SK-N-SH treated with all-trans-retinoic acid at 6 μM for 48 hours (cell line): ENCODE measurements at places on chromosomes 5 and 9.

GRCh38 chr5:36756848-36757247, 119.7 kb upstream of the NIPBL start:
- ATAC-seq: no peak

GRCh38 chr5:36982146-36982545, 105.6 kb downstream of the NIPBL start:
- no peak for ATAC-seq

DNA sequence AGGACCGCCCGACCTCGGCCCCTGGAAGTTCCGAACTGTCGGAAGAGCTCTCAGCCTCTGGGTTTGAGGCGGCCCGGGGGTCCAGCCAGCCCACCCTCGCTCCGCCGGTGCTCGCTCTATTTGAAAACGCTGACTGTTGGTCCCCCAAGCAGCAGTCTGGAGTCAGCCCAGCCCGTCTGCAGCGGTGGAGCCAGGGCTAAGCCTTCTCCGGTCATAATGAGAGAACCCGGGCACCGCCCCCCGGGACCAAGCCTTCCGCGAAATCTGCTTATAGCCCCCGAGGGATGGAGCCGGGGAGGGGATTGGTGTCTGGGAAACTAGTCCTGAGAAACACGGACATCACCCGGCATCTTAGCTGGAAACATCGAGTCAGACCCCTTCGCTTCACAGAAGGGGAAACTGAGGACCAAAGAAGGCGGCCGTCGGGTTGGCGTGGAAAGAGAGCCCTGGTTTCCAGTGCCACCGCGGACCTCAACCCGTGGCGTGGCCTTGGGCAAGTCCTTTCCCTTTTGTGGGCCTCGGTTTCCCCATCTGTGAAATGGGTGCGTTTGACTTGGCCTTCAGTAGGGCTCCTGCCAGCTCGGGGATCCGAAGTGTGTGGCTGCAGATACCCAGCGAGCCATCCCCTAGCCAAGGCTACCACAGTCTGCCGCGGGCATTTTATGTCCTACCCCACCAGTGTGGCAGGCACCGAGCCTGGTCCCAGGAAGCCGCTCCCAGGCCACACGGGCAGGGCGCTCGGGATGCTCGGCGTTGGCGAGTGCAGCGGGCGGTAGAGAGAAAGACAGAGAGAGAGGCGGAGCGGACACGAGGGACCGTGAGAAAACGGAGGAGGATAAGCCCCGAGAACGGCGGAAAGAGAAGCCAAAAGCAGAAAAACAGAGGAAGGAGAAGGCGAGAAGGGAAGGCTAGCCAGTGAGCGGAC, 857 bp downstream of the ADAM19 start:
- ATAC-seq: peak; percentile 51

- ATAC-seq: peak; percentile 61
These were observed 167.6 kb upstream of the MAP1B start for GRCh38 chr5:71939452-71940230.

DNA sequence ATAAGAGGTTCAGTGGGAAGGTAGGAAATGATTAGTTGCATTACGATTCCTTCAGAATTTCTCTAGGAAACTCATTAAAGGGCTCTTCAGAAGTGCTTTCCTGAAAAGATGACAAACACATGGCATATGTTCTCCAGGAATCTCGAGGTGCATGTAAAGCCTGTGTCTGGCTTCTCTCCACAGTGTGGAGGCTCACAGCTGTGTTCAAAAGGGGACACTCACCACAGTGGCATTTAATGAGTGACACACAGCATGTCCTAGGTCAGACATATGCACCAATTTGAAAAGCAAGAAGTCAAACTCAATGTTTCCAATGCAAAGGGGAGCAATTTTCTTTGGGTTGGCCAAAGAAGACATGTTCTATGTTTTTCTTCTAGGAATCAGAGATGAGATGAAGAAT, 976.9 kb downstream of the MAT2B start:
- ATAC-seq: no peak

GRCh38 chr9:134412298-134412711, 86.0 kb downstream of the RXRA start:
- ATAC-seq: no peak

DNA sequence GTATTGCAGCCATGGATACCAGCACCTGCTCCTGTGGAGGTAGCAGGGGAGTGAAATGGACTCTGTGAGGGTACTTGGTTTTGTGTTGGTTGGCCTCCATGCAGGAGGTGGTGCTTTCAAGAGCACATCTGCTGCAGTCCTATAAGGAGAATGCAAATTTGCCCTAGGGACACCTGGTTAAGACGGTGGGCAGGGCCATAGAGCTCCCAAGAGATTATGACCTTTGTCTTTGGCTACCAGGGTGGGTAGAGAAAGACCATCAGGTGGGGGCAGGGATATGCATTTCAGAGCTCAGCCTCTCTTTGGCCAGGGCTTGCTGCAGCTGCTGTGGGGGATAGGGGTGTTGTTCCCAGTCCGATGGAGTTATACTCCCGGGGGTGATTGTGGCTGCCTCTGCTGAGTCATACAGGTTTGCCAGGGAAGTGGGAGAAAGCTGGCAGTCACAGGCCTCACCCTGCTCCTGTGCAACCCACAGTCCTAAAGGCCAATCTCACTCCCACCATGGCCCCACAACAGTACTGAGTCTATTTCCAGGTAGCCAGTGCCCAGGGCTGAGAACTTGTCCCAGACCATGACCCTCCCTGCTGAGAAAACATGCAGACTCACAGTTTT, 14.0 kb upstream of the PDLIM4 start:
- ATAC-seq: no peak

GRCh38 chr9:73183917-73184861, 32.5 kb downstream of the ANXA1 start:
- ATAC-seq: no peak; the same call in 2 of the 3 replicates

DNA sequence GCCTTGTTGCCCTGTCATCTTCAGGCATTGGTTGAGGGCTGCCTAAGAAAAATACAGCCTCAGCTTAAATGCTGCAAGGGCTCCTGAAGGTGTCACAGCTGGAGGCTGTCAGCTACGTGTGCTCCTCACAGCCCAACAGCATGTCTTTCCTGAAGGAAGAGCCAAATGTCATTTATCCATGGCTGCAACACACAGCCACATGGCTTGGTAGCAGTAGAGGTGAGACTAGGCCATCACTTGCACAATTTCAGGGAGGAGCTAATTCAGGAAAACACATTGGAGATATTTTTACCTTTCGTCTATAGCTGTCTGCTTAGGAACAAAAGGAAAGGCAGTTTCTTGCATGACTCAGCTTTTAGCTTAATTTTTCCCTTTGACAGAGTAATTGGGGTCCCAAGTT, 260.7 kb downstream of the SYK start:
- no peak for ATAC-seq

GRCh38 chr9:129311643-129312042, 133.6 kb upstream of the IER5L start:
- no peak for ATAC-seq

DNA sequence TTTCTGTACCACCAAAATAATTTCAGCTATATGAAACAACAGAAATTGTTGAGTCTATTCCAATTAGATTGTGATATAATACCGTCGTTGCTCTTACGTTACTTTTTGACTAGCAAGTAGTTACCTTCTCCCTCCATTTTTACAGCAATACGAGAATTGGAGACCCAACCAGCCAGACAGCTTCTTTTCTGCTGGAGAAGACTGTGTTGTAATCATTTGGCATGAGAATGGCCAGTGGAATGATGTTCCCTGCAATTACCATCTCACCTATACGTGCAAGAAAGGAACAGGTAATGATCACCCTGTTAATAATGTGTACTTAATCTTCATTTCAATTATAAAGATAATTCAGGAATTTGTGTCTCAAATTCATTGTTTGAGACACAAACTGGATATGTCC, 100.7 kb downstream of the VCAN start:
- no peak for ATAC-seq

DNA sequence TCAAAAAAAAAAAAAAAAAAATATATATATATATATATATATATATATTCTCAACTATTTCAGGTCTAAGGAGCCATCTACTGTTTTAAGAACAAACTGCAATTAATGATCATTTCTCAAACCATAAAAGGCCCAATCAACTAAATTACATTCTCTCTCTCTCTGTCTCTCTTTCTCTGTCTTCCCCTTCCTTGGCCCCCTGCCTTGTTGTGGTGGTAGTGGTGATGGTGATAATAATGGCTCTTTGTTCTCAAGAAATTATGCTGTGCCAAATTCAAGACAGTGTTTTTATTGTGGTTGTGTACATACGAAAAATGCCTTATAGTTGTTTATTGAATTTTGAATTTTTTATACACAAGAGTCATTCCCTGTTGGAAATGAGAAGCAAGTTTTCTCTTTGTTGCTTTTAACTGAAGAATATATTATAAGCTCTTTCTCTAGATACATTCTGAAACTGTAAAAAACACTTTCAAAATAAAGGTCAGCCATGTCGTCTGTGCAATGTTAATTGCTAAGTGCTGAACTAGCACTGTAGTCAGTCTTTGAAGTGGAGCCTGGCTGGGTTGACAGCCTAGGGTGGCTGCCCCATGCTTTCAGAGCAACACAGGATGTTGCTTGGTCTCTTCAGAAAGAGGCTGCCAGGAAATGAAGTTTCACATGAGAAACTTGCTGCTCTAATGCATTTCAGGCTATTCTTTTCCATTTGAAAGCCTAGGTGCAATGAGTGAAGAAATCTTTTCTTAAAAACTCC, 96.0 kb downstream of the HINT1 start:
- ATAC-seq: no peak

GRCh38 chr5:54743581-54743980, 226.0 kb downstream of the SNX18 start:
- no peak for ATAC-seq

DNA sequence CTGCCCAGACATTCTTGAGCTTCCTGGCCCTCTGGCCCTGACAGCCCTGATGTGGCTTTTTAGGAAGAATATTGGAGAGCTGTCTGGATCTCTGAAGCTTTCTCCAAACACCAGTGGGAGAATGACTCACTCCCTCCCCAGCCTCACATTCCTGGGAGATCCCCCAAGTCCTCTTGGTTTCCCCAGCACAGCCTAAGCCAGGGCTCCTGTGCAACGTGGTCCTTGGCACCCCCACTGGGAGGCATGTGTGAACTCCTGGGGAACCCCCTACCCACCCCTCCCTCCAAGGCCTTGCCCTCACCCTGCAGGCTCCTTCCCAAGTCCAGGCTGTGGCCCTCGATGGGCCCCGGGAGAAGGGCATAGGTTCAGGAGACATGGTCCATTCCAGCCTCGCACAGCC, 12.7 kb downstream of the GLIPR2 start:
- ATAC-seq: peak; percentile 65

GRCh38 chr5:83474161-83474796, 2.7 kb downstream of the VCAN start:
- ATAC-seq: peak; percentile 60

- ATAC-seq: no peak
These were observed 369.2 kb upstream of the MPDZ start for GRCh38 chr9:13648676-13649075.

DNA sequence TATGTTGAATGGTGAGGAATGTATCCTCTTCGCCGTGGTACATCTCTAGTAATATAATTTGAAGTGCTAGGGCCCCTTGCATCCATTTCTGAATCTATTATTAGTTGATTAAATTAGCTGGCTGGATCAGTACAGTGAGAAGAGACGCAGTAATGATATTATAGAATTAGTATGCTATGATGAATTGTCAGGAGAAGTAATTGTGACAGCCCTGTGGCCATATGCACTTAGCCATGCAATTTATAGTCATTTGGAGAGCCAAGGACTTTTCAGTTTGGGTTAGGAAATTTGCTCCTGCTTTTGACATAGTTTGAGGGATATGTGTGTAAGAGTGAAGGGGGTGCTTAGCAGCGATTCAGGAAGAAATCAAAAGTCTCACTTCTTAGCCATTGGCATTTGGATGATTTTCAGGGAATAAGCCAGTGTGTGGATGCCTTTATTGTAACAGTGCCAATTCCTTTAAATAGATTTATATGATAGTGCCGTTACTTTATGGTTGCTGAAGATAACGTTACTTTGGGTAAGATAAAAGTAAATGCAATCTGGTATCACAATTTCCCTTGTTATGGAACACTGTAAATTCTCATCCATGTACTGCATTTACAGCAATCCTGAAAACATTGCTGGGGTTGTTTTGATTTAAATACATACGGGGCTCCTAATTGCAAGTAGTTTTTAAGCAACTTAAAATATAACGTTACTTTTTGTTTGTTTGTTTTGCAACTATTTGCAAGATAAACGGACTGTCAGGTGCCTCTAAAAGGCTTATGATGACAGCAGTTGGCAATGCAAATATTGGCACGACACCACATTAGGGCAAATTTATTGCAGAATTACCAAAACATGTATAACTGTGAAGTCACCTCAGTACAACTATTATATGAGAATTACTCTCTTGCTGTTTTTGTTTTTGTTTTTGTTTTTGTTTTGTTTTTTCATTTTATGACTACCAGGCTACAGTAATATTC, 875.4 kb upstream of the WWC1 start:
- peak; percentile 89 for ATAC-seq

GRCh38 chr9:129068990-129069861, 11.7 kb upstream of the DOLPP1 start:
- ATAC-seq: peak; percentile 34

DNA sequence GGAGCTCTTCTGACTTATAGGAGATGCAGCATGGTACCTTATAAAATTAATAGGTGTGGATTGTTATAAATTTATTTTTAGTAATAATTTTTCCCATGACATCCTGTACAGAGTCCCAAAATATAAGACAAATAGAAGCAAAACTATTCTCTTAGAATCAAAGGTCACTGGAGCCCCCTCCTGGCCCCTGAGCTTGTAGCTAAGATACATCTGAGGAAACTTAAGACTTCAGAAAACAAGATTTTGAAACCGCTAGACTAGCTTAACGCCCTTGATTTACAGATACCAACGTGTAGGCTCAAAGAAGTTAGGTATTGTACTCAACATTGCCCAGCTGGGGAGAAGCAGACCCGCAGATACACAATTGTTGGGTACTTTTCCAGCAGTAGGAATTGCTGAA, 45.7 kb upstream of the KCNN2 start:
- no peak for ATAC-seq

GRCh38 chr5:162221910-162222309, 154.3 kb downstream of the GABRG2 start:
- ATAC-seq: no peak

DNA sequence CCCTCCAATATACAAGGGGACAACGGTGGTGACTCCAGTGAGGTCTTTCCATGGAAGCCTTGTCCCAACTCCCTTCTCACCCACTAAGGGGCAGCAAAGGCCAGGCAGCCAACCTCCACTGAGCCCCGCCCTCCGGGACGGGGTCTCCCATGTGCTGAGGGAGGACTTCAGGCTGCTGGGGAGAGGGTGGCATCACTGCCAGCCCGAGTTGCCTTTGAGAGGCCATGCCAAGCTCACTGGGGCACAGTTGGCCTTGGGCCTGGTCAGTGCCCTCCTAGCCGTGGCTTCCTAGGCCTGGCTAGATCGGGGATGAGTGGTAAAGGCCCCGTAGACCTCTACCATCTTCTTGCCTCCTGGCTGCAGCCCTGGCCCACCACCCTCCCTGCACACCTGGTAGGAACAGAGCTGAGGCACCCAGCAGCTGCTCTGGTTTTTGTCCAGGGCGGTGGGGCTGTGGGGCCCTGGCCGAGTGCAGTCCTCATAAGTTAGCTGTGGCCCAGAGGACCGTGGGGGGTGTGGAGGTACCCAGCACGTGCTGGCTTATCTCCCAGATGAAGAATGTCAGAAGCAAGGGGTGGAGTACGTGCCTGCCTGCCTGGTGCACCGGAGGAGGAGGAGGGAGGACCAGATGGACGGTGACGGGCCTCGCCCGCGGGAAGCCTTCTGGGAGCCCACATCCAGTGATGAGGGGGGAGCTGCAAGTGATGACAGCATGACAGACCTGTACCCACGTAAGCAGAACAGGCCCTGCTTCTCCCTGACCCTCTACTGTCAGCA, 3.2 kb downstream of the SURF2 start:
- peak; percentile 3; the same call in 1 of the 3 replicates for ATAC-seq
